ENCODE measurements at places on chromosomes 13 and 19.

DNA sequence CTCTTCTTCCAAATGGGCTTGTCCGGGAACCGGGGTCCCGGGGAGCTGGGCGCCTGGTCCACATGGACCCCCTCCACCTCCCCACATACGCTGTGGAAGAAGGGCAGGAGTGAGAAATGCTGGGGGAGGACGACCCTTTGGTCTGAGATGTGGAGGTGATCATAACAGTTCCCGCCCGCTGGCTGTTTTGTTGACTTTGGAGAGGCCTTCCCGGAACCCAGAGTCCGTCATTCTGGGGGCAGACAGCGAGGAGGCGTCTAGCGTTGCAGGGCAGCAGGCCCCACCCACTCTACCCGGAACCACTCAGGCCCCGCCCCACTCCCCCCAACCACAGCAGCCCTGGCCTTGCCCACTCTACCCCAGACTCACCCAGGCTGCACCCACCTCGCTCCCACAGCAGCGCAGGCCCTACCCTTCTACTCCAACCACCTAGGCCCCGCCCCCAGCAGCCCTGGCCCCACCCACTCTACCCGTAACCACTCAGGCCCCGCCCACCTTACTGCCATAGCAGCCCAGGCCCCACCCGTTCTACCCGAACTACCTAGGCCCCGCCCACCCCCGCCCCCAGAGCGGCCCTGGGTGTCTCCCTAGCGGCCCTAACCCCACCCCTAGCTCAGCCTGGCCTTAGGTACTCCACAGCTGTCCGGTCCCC, 7.1 kb downstream of the GPR108 start:
- DNase-seq = peak; percentile 55

DNA sequence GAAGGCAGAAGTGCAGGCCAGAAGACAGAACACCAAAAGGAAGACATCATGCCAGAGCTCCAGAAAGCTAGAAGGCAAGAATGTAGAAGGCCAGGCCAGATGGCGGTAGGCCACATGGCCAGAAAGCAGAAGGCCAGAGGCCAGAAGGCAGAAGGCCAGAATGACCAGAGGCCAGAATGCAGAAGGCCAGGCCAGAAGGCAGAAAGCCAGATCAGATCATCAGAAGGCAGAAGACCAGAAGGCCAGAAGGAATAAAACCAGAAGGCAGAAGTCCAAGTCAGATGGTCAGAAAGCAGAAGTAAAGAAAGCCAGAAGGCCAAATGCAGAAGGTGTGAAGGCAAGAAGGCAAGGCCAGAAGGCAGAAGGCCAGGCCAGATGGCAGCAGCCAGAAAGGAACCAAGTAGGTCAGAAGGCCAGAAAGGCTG, 185.0 kb downstream of the TUBA3C start:
- no peak for DNase-seq

GRCh38 chr19:51664997-51665396, 18.4 kb upstream of the SIGLEC14 start:
- DNase-seq = no peak

DNA sequence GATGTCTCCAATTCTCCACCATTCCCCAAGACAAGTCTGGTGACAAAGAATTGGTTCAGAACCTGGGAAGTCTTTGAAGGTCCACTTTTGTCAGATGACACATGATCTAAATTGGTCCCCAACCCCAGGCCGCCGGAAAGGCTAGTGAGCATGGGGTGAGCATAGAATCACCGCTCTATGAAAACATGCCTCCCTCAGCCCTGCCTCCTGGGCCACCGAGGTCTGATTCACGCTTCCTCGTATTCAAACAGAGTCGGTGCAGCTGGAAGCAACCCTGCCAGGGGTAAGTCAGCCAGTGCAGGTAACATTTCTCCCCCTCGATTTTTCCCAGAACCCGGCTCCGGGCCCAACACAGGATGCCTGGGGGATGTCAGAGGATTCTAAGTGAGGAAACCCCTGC, 33.9 kb upstream of the KLF2 start:
- no peak for DNase-seq

- peak; percentile 91 for DNase-seq
Observed at GRCh38 chr19:7488736-7489353, at the start of gene PEX11G. PEX11G (minus strand) TSS chr19:7489035; CDS start chr19:7489010, 25 bp downstream.

DNA sequence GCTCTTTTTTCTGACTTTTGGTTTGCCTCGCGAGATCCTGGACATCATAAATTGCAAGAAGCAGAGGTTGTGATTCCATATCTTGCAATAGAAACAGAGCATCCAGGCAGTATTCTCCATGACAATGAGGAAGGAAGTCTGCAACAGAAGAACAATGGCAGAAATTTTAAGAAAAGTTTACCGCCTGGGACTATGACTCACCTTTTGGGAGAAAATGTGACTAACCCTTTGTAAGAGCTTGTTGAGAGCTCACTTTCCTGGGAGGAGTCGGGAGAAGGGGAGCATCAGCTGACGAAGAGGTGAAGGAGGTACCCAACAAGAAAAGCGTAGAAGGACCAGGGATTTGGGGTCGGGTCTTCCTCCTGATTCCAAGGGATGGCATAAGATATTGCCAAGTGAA, 34.3 kb upstream of the TNFSF11 start:
- DNase-seq = no peak

GRCh38 chr19:7888826-7889217, 512 bp downstream of the LRRC8E start:
- DNase-seq = no peak

DNA sequence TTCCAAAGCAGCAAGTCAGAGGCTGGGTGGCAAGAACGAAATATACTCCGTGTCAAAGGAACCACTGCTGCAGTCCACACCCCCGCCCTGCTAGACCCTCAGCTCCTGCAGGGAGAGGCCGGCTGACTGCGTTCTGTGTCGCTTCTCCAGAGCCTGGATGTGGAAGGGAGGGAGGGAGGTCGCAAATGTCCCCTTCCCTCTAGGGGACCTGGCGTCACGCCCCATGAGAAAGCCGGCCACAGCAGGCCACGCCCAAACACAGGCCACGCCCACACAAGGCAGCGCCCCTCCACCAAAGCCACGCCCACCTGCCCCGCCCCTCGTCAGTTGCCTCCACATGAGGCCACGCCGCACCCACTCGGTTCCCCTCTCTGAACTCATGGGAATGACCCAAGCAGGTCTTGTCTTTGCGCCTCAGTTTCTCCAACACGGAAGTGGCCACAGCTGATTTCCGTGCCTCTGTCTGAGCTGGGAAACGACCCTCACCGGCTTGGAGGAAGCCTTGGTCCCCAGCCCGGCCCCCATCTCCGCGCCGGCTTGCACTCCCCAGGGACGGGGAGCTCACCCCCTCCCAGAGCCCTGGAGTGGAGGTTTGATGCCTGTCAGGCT, 38.4 kb upstream of the TCF3 start:
- peak; percentile 77 for DNase-seq

DNA sequence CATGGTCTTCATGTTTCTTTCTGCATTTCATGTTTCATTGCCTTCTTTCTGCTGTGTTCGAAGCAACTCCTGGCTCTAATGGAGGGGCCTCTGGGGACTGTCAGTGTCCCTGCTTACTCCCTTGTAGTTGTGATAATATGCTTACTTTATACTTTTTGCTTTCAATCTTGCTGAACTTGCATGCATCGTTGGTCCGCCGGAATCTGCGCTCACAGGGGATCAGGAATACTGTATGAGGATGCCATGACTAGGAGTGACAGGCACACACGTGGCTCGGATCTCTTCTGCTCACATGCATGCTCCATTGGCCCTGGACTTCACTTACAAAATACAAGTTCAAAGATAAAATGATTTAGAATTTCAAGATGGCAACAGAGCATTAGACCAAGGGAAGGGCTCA, 108.8 kb downstream of the SIPA1L3 start:
- DNase-seq = no peak

GRCh38 chr13:80475718-80476117, 134.8 kb upstream of the SPRY2 start:
- DNase-seq = no peak

GRCh38 chr13:108425056-108425455, 155.5 kb downstream of the TNFSF13B start:
- no peak for DNase-seq

DNA sequence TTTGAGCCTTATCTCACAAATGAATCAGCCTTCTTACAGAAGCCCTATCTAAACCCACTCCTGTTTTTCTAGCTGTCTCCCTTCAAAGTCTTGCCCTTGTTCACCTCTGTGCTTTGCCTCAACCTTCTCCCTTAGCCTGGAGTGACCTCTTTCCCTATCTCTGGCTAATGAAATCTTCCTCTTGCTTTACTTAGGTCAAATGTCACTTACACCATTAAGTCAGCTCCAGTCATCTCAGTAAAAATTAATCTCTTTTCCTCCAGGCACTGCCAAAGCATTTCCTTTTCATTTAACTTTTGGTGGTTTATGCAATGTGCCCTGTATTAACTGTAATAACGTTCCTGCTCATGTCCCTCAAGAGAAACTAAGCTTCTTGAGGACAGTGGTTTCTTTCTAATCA, 596.5 kb upstream of the MIR17HG start:
- no peak for DNase-seq

DNA sequence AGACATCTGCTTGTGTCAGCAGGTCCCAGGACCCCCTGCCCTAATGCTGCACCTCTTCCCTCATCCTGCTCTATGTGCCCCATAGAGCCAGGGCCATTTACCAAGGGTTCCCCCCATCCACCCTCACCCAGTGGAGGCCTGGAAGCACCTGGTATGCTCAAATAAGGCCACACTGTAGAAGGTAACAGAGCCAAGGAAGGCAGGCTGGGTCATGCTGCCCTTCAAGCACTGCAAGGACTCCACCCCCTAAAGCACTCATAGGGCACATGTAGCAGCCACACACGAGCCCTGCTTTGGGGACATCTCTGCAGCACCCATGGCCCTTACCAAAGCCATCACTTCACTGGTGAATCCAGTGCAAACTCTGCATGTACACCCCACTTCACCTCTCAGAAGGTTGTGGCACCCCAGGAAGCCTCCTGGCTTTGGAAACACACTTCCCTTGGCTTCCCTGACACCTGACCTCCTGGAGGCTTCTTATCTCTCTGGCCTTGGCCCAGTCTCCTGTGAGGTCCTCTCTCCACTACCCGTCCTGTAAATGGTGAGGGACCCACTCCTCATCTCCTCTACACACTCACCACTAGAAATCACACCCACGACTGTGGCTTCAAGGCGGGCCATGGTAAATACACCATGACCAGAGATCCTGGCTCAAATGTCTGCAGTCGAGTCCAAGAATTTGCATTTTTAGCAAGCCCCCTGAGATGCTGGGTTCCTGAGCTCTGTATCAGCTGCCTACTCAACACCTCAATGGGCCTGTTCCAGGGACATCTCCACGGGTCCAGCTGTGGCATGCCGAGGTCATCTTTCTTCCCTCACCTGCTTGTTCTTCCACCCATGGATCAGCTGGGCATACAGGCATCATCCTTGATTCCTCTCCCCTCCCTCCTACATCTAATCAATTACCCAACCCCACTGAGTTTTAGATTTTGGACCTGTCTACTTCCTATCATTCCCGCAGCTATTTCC, 80.9 kb upstream of the DOCK9 start:
- DNase-seq = no peak

DNA sequence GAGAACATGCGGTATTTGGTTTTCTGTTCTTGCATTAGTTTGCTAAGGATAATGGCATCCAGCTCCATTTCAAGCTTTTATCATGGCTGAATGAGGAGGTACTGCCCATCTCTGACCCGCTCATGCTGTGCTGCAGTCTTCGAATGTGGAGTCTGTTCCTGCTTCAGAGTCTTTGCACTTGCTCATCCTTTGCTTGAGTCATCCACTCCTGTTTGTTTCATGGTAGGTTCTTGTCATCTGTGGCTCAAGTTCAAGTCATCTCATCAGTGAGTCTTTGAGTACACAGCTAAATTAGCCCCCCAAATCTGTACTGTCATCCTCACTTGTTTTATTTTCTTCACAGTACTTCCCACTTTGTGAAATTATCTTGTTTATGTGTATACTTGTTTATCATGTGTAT, 5.4 kb downstream of the UCHL3 start:
- DNase-seq = peak; percentile 15

GRCh38 chr13:112968910-112969691, at the start of gene MCF2L:
MCF2L (plus strand) TSS chr13:112969214; CDS start chr13:112969380, 166 bp downstream.
- DNase-seq = peak; percentile 70

DNA sequence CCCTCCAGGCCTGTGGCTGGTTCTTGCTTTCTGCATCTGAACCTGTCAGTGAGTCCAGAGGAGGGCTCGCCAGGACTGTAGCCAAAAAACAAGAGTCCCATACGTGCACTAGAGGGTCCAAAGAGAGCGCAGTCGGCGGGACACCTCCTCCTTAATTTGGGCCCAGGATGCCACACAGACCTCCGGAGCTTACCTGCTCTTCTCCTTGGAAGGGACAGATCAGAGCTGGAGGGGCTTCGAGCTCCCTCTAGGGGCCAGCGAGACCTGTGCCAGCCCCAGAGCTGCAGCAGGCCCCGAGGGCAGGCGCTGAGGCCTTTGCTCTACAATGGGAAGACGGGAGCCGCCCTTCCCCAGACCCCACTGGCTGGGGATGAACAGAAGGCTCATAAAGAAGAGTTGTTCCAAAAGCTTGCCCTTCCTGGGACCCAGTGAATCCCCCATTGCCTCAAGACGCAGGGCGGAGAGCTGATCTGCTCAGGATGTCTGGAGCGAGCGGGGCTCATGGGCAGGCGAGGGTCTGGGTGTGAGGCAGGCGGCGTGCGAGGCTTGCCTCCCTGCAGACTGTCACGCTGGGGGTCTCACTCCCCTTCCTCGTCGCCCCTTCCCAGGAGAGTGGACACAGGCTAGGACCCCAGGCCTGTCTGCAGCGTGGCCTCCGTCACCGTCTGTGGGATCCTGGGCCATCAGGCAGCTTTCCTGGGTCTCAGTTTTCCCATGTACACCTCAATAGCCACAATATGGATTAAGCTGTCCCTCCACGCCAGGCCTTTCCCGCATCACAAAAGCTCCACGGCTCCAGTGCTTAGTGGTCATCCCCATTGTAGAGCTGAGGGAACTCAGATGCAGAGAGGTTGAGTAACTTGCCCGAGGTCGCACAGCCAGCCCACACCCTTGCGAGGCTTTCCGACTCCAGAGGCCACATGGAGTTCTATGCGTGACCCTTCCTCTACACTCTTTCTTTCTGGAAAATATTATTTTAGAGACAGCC, 46.9 kb upstream of the VSTM2B start:
- DNase-seq = peak; percentile 10

- no peak for DNase-seq
Observed at GRCh38 chr19:49924004-49924880, 4.8 kb upstream of the ATF5 start.

DNA sequence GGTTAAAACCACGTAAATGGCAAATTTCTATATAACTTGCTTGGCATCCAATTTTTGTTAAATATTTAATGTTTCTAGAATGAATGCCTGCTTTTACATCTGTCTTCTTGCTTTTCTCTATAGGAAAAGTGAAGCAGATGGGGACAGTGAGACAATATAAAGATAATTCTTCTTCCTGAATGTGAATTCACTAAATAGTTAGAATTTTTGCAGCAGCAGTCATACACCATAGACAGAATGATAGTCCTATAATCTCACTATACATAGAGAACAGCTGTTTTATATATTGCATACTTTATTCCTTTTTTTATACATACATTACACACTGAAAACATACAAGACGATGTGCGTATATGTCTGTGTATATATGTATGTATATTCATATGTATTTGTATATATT, 1127.3 kb downstream of the PCDH9 start:
- no peak for DNase-seq

DNA sequence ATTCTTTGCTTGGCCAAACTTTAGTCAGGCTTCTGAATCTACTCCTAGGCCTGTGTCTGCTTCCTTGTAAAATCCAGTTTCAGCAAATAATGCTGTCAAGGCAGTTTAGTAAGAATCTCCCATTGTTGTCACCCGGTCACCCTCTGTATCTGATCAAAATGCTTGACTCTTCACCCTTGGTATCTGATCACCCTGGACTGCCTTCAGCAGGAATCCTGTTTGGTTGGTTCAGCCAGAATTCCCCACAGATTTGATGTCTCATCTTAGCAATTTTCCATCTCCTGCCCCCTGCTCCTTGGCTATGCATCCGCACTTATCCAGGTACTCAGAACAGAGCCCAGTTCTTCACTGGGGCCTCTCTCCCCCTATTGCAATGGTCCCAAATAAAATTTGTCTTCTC, 172.4 kb upstream of the UBL3 start:
- no peak for DNase-seq

Measured in activated T-cell treated with anti-CD3 and anti-CD28 coated beads, Interleukin-2, amount 50 U/mL, for 72 hours (primary cell).